ENCODE measurements at places on chromosomes 7 and 10. TPM values are rescaled to one million over a fixed set of nuclear protein-coding genes. Genes with fewer than 3 reads are reported as not detected.

DNA sequence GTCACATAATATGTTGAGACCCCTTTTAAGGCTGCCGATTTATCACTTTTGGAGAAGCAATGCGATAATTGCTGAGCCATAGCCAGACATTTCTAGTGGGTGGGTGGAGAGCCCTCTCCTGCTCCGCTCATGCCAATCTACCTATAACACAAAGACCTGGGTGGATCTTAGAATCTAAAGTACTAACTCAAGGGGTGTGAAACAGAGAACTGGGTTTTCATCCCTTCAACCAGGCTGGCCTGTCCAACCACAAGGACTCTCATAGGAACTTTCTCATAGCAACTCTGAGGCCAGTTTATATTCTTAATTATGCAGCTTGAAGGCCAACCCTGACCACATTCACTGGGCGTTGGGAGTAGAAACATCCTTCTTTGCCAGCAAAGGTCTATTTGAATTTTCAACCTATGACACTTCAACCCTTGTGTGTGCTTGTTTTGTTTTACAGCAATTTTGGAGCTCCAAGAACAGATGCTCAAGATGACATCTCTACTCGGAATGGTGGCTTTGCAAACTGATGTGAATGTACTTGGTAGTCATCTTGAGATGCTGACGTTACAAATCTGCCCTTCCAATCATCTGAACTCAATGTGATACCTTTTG is 1198.2 kb upstream of the AUTS2 start:
- H3K27me3 ChIP-seq: no peaks in the 10 kb centered on the region
- H3K27ac ChIP-seq: no peak overlapping the region
- no peak overlapping the region for H3K4me3 ChIP-seq
- H3K36me3 ChIP-seq: no peaks in the 10 kb centered on the region

- H3K36me3 ChIP-seq: no peaks in the 10 kb centered on the region
- no peak overlapping the region for H3K4me3 ChIP-seq
- peaks cover under 1% of the 10 kb centered on the region for H3K4me1 ChIP-seq
These were observed 769.3 kb downstream of the KCNMA1 start for GRCh38 chr10:76868098-76868977.

- no peak overlapping the region for H3K27ac ChIP-seq
- no peak overlapping the region for H3K4me3 ChIP-seq
- no peaks in the 10 kb centered on the region for H3K36me3 ChIP-seq
- DNase-seq: no peak
These were observed 14.7 kb upstream of the FAM171A1 start for GRCh38 chr10:15385552-15386455.

DNA sequence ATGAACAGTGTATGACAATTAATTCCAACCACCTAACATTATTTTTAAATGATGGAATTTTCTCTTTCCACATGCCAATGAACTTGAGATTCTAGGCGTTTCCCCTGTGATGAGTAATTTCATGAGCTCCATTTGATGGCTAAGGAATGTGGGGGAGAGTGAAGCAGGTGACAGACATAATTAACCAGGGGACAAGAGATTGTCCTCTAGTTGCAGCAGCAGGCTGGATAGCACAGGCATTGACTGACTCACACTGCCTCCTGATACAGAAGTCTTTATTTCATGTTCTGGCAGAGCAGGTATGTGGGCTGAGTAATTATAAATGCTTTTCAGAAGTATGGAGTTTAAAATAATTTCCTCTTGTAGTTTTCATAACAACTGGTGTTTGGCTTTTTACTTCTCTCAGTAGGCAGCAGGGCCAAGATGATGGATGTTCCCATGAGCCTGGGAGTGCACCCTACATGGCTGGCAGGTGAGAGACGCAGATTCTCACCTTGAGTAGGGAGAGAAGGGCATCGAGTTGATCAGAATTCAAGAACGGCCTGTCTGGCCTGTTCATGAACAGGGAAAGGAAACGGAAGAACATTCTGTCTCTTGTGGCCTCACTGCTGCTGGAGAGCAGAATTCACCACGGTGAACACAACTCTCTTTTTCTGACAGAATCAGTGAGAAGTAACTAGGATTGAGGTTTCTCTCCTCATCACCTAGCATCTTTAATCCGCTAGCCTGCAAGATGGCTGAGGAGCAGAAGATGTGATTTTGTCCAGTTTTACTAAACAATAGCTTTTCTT is 118.8 kb downstream of the AOAH start:
- no peaks in the 10 kb centered on the region for H3K27me3 ChIP-seq
- DNase-seq: no peak
- no peak overlapping the region for H3K4me3 ChIP-seq
- no peaks in the 10 kb centered on the region for H3K4me1 ChIP-seq

GRCh38 chr7:30813466-30813865 is 42.2 kb downstream of the MINDY4 start:
- H3K4me1 ChIP-seq: peaks cover 54% of the 10 kb centered on the region
- H3K4me3 ChIP-seq: no peak overlapping the region
- no peaks in the 10 kb centered on the region for H3K36me3 ChIP-seq

DNA sequence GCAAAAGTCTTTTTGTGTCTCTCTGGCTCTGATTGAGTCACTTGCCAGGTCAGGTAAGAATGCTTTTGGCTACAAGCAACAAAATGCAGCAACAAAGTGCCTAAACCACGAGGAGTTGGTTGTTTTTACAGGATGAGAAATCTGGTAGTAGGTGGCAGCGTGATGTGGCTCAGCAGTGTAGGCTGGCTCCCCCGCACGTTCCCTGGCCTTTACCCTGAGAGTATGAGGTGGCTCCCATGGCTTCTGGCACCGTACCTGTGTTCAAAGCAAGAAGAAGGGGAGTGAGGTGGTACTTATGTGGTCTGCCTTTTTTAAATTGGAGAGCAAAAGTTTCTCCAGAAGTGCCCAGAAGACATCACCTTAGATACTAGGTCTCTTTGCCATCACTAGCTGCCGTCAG is 11.7 kb downstream of the PRKRIP1 start:
- no peaks in the 10 kb centered on the region for H3K27me3 ChIP-seq
- no peaks in the 10 kb centered on the region for H3K4me1 ChIP-seq
- peaks cover 77% of the 10 kb centered on the region for H3K36me3 ChIP-seq
- H3K27ac ChIP-seq: no peak overlapping the region
- no peak for DNase-seq

DNA sequence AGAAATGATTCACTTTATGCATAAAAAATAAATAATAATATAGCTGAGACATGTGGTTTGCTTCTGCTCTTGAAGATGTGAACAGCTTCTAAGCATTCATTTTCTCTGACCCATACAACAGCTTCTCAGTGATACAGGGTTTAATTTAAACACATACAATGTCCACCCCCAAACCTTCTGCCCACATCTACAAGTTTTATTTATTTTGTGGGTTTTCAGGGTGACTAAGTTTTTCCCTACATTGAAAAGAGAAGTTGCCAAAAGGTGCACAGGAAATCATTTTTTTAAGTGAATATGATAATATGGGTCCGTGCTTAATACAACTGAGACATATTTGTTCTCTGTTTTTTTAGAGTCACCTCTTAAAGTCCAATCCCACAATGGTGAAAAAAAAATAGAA is 17.2 kb downstream of the INHBA start:
- no peaks in the 10 kb centered on the region for H3K27me3 ChIP-seq
- no peaks in the 10 kb centered on the region for H3K4me1 ChIP-seq

DNA sequence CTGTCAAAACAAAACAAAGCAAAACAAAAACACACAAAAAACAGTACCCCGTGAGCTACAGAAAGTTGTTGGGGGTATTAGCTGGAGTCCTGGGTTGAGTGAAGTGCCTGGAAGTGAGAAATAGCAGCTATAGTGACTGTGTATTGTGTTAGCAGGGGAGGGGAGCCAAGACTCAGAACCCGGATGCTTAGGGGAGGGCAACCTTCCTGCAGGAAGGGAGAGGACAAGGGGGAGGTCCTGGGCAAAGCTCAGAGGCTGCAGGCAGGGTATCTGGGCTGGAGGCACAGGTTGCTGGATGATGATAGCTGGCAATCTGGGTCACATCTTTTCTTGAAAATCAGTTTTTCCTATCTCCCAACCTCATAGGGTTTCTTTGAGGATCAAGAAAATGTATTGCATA is 75.8 kb upstream of the PARD3 start:
- DNase-seq: no peak
- no peaks in the 10 kb centered on the region for H3K36me3 ChIP-seq

- no peaks in the 10 kb centered on the region for H3K4me1 ChIP-seq
- H3K36me3 ChIP-seq: no peaks in the 10 kb centered on the region
- DNase-seq: no peak
These were observed 28.0 kb upstream of the GSAP start for GRCh38 chr7:77444123-77444522.

DNA sequence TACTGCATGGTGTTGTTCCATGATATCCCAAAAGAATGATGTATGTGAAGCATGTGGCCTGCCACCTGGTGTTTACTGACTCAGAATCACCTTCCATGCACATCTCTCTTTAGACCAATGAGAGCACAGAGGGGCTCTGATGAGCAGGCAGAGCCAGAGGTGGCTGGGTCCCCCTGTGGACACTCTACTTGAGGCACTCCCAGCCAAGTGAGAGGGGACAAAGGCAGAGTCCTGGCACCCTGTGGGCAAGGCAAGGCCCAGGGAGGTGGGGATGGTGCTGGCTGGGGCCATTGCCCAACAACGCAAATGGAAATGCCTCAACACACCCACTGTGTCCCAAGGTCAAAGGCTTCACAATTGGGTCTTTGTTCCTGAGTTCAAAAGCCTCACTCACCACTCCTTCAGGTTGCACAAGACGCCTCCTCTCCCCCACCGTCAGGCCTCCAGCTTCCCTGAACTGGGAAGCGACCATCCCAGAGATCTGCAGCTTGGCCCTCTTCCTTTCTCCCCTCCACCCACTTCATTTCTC is 164.6 kb downstream of the NEURL1 start:
- peaks cover 25% of the 10 kb centered on the region for H3K4me1 ChIP-seq
- no peak overlapping the region for H3K4me3 ChIP-seq
- peaks cover 5% of the 10 kb centered on the region for H3K36me3 ChIP-seq
- H3K27me3 ChIP-seq: no peaks in the 10 kb centered on the region

Gene TMEM270
- not detected for total RNA-seq

Gene SPRN
- total RNA-seq: not detected

Gene OPTN
- 48.5 TPM for total RNA-seq

All from ascending aorta (tissue), 2 donors.